ENCODE measurements at places on chromosomes 2 and 18. TPM values are rescaled to one million over a fixed set of nuclear protein-coding genes. Genes with fewer than 3 reads are reported as not detected.

VIL1 gene
- total RNA-seq: not detected

GTF2A1L gene
- not detected for total RNA-seq

PECR gene
- total RNA-seq: 21.1 TPM

MERTK gene
- total RNA-seq: 0.70 TPM

IL36RN gene
- not detected for total RNA-seq

RUFY4 gene
- total RNA-seq: 0.88 TPM

FBLN7 gene
- total RNA-seq: 7.4 TPM

BOK gene
- 0.16 TPM for total RNA-seq

CRYBA2 gene
- not detected for total RNA-seq

SCN3A gene
- total RNA-seq: not detected
